ENCODE measurements at places on chromosomes 3 and 15. TPM values are rescaled to one million over a fixed set of nuclear protein-coding genes. Genes with fewer than 3 reads are reported as not detected.

The PLA1A gene
- polyA plus RNA-seq, result 7.3 TPM

The LRRIQ4 gene
- 0.12 TPM for polyA plus RNA-seq

The ARGFX gene
- not detected for polyA plus RNA-seq

The CHCHD6 gene
- 15.8 TPM for polyA plus RNA-seq

The SAXO2 gene
- polyA plus RNA-seq, result 8.0 TPM

Measured in left kidney (tissue), 8 donors.